ENCODE measurements at places on chromosomes 6 and 20.
A peak's percentile ranks its signal among the peaks of the same experiment; 100 is the strongest.

- DNase-seq = no peak
Measured at GRCh38 chr6:103367212-103367611, 1492.5 kb downstream of the HACE1 start.

- DNase-seq = no peak
Measured at GRCh38 chr6:37056112-37056403, 50.6 kb downstream of the FGD2 start.

DNA sequence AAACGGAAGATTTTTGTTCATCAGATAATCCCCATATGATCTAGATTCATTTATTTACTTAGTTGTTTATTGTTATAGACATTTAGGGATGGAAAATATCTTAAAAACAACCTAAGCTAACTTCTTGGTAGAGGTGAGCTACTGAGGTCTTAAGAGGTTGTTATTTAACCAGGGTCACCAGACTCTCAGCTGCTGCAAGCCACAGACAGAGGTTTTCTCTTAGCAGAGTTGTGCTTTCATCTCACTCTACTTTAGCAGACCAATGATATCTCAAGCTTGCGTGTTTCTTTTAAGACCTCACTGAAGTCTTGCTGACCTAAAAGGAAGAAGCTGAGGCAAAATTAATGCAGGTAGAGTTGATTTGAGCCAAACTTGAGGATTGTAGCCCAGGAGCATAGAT, 43.6 kb downstream of the NCOA7 start:
- DNase-seq = no peak

- DNase-seq = no peak
Measured at GRCh38 chr20:43576108-43576507, 14.6 kb upstream of the IFT52 start.

- DNase-seq = peak; percentile 14
Measured at GRCh38 chr6:104537180-104537579, 322.5 kb downstream of the HACE1 start.

GRCh38 chr6:30981942-30982772, 1.4 kb upstream of the MUC21 start:
- peak; percentile 52 for DNase-seq

DNA sequence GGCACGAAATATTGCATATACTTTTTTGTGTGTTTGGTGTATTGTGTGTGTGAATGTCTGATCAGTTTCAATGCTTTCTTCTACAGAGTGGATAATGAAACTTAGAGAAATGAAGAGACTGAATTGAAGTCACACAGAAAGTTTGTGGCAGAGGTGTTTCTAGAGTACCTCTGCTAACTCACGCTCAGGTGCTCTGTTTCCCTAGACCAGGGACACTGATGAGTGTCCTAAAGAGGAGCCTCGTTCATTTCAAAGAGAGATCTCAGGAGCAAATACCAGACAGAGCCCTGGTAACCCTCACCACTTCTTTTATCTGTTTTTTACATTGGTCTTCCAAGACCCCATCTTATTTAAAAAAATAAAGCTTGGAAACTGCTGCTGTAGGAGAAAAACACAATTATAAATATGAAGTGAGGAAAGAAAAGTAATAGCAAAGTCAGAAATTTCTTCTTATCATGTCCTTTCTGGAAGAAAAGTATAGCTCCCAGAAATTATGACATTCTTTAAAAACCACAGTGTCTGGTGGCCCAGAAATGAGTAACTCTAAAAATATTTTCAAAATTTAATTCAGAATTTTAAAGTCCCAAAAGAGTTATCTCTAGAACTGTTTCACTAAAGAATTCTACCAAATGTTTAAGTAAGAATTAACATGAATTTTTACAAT, 720.6 kb downstream of the RFPL4B start:
- no peak for DNase-seq

DNA sequence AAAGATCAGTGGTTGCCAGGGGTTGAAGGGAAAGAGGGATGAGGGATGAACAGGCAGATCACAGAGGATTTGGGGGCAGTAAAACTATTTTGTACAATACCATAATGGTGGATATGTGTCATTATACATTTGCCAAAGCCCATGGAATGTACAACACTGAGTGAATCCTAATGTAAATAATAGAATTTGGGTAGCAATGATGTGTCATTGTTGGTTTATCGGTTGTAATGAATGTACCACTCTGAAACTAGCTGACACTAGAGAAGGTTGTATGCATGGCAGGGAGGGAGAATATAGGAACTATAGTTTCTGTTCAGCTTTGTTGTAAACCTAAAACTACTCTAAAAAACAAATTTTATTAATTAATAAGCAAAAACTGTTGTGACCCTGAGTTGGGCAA, 17.8 kb upstream of the ASF1A start:
- no peak for DNase-seq

All from urothelium cell line (cell line).